Muscle of leg (tissue), 16 donors: ENCODE measurements at places on chromosomes 16 and 17.
A peak's percentile ranks its signal among the peaks of the same experiment; 100 is the strongest.

GRCh38 chr16:57252148-57252721, 7.2 kb downstream of the ARL2BP start:
- no peak for DNase-seq

GRCh38 chr17:55463600-55463999, 42.0 kb upstream of the MMD start:
- no peak for DNase-seq

DNA sequence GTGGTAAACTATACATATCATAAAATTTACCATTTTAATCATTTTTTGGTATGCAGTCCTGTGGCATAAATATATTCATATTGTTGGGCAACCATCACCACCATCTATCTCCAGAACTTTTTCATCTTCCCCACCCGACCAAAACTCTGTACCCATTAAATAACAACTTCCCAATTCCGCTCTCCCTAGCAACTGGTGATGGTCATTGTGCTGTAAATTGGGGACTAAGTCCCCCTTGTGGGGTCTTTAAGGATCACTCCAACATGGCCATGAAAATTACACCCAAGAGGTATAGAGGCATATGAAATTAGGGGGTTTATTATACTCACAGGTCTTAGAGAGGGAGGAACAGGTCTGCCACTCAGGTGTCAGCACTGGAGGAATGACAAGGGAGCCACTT, 57.4 kb upstream of the NKD1 start:
- no peak for DNase-seq

DNA sequence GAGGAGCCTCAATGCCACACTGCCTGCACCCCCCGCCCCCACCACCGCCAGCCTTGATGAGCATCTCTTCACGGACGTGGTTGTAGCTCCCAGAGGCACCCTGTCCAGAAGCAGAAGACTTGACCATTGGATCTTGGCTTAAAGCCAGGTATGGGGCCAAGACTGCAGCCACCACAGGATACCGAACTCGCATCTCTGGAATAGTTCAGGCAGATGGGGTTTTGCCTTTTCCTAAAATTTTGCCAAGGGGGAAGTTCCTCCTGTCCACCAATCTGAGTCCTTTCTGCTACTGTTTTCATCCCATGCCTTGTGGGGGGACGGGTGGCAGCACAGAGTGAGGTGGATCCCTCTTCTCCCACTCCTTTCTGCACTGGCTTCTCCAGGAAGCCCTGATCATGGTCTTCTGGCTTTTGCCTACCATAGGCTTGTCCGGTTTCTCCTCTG, 939 bp downstream of the CORO6 start:
- DNase-seq, result peak; percentile 27

- peak; percentile 61 for DNase-seq
Measured at GRCh38 chr16:72092832-72093447, 480 bp downstream of the TXNL4B start.

- no peak for DNase-seq
Measured at GRCh38 chr17:34375426-34375997, 12.5 kb upstream of the CCL1 start.

- DNase-seq, result peak; percentile 89
Measured at GRCh38 chr16:3112058-3112880, at the start of gene ZNF205. ZNF205 (plus strand) TSS chr16:3112586; CDS start chr16:3113431, 845 bp downstream.

GRCh38 chr17:53122966-53123365, 699.8 kb upstream of the KIF2B start:
- DNase-seq, result no peak

DNA sequence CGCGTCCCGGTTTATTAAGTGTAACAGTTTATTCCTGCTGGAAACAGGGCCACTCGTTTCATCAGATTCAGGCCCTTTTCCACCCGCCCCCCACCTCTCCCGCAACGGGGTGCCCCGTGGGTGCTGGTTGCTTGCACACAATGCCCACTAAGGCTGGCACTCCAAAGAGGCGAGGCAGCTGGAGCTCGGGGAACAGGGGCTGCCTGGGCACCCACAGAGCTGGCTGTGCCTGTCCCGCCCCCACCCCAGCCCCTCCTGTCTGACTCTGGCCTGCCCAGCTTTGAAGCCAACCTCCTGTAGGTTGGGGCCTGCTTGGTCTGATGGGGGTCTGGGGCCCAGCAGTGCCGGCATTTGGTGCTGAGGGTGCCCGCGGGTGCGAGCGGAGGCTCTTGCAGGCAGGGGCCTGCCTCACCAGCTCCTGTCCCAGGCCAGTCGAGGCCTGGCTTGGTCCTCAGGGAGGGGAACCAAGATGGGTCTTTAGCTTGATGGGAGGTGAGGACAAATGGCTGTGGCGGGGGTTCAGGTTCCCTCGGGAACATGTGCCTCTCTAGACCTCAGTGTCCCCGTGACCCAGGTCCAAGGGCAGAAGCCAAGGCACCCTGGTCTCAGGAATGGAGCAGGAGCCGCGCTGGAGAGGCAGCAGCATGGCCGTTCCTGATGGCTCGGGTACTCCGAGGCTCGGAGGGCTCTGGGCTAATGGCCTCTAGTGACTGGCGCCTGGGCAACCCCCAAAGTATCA, 20.1 kb downstream of the MYBBP1A start:
- DNase-seq, result no peak

DNA sequence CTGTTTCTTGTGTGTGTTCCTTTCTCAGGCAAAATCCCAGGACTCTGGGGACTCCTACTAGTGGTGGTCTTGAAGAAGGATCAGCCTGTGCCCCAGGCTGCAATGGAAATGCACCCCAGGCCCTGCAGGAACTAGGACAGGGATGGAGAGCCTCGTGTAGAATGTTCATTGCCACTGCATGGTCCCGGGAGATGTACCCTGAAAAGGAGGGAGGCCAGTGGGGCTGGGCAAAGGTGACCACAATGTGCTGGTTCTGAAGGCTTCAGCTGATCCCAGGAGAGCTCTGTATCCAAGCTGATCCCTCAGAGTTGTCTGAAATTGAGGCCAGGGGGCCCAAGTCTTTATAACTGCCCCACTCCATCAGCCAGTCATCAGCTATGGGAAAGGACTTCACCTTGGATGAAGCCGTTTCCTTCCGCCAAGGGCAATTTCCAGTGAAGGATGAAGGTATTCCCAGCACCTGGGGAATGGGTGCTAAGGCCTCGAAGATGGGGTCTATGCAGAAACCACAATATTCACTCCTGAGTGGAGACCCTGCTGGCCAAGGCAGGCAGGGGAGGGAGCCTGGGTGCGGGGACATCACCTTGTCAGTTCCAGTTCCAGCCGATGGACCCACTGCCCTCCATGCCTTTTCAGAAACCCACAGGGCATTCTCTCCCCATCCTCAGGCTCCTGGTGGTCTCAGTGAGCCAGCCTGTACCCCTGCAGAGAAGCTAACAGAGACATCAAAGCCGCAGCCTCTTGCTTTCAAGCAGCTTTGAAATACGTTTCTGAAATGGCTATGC, 59.9 kb upstream of the CDH5 start:
- no peak for DNase-seq

DNA sequence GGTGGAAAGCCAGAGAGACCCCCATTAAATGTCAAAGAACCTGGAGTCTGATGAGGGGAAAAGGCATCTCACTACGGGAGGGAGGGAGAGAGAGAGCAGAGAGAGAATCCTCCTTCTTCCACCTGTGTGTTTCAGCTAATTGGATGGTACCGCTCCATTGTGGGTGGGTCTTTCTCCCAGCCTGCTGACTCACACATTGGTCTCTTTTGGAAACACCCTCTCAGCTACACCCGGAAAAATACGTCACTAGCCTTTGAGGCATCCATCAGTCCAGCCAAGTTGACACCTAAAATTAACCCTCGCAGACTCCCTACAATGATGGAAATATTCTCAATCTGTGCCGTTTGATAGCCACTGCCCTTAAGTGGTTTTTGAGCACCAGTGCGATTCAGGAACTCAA, 100.4 kb downstream of the ELAC2 start:
- no peak for DNase-seq
